ENCODE measurements at places on chromosomes 16 and 17. TPM values are rescaled to one million over a fixed set of nuclear protein-coding genes. Genes with fewer than 3 reads are reported as not detected.

- H3K36me3 ChIP-seq: no peaks in the 10 kb centered on the region
- no peak overlapping the region for H3K4me3 ChIP-seq
- H3K27ac ChIP-seq: no peak overlapping the region
- DNase-seq: no peak
- H3K27me3 ChIP-seq: no peaks in the 10 kb centered on the region
Observed at GRCh38 chr16:26454102-26454501, 612.6 kb upstream of the C16orf82 start.

Gene C16orf96
- total RNA-seq: 0.30 TPM

- no peaks in the 10 kb centered on the region for H3K27me3 ChIP-seq
- peaks cover 4% of the 10 kb centered on the region for H3K36me3 ChIP-seq
- no peak overlapping the region for H3K4me3 ChIP-seq
- H3K27ac ChIP-seq: no peak overlapping the region
Observed at GRCh38 chr17:77506371-77506991, 365.7 kb downstream of the SEC14L1 start.

GRCh38 chr16:13521356-13521755 is 398.6 kb upstream of the ERCC4 start:
- no peak overlapping the region for H3K27ac ChIP-seq
- H3K27me3 ChIP-seq: peaks cover 3% of the 10 kb centered on the region
- H3K4me1 ChIP-seq: peaks cover 4% of the 10 kb centered on the region
- H3K36me3 ChIP-seq: no peaks in the 10 kb centered on the region

DNA sequence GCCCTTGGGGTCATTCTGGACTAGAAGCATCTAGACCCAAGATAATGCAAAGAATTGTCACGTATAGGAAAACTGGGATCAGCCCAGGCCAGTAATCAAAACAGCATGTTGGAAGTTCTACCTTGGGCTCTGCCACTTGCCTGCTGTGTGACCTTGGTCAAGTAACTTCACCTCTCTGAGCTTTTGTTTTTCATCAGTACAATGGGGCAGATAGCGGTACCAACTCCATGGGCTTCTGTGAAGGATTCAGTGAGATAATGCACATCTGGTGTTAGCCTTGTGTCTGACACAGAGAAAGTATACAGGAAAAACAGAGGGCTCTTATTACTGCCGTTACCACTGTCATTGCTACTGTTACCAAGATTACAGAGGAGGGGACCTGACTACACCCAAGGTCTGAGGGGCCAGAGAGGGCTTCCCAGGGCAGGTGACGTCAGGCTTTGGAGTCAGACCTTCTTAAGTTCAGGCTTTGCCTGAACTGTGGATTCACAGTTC is 24.6 kb downstream of the CMIP start:
- peaks cover 62% of the 10 kb centered on the region for H3K4me1 ChIP-seq
- H3K4me3 ChIP-seq: no peak overlapping the region
- no peak overlapping the region for H3K27ac ChIP-seq

Gene TEKT5
- 0.25 TPM for total RNA-seq

DNA sequence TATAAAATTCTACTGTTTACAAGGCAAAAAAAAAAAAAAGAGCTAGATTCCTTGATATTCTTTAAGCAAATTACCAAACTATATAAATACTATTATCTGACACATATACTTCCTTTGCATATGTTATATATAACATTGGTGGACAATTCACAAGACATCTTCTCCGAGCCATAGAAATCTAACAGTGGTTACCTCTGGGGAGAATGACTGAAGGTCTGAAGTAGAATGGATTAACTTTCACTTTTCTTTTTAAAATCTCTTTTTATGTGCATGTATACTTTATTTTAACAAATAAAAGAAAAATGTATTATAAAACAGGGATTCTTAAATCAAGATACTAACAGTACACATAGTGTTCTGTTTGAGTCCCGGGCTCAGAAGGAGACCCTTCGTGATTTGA is 131.0 kb downstream of the MRTFB start:
- H3K4me3 ChIP-seq: no peak overlapping the region
- H3K27me3 ChIP-seq: no peaks in the 10 kb centered on the region
- peaks cover 10% of the 10 kb centered on the region for H3K36me3 ChIP-seq
- H3K27ac ChIP-seq: no peak overlapping the region
- peaks cover 17% of the 10 kb centered on the region for H3K4me1 ChIP-seq

Gene ZG16
- not detected for total RNA-seq

Gene BTBD17
- 12.3 TPM for total RNA-seq

Gene EPX
- total RNA-seq: not detected

Gene NOXO1
- total RNA-seq: 0.63 TPM

DNA sequence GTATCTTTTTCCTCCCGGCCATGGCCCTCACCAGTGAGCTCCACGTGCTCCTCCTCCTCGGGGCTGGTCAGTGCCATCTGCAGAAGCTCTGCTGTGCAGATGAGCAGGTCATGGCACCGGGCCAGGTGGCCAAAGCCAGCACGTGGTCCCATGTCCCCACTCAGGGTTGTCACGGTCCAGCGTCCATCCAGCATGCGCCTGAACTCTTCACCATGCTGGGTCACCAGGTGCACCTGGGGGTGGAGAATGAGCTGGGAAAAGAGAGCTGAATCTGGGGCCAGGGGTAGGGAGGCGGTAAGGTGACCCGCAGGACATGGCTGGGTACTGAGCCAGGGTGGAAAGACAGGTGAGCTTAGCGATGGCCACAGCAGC is 1.3 kb downstream of the DHX58 start:
- no peak overlapping the region for H3K4me3 ChIP-seq
- DNase-seq: no peak
- peaks cover 6% of the 10 kb centered on the region for H3K27me3 ChIP-seq
- H3K36me3 ChIP-seq: no peaks in the 10 kb centered on the region
- peaks cover 7% of the 10 kb centered on the region for H3K4me1 ChIP-seq

- H3K27me3 ChIP-seq: no peaks in the 10 kb centered on the region
- peaks cover 51% of the 10 kb centered on the region for H3K4me1 ChIP-seq
- no peaks in the 10 kb centered on the region for H3K36me3 ChIP-seq
- no peak overlapping the region for H3K4me3 ChIP-seq
Observed at GRCh38 chr16:84703681-84704080, 3.9 kb downstream of the USP10 start.

- H3K4me3 ChIP-seq: no peak overlapping the region
- peaks cover 2% of the 10 kb centered on the region for H3K36me3 ChIP-seq
- no peaks in the 10 kb centered on the region for H3K27me3 ChIP-seq
- peaks cover 14% of the 10 kb centered on the region for H3K4me1 ChIP-seq
- no peak for DNase-seq
Observed at GRCh38 chr17:72978593-72979218, 113.8 kb downstream of the SLC39A11 start.

GRCh38 chr16:84334058-84334457 is 34.3 kb upstream of the ATP2C2 start:
- no peak overlapping the region for H3K27ac ChIP-seq
- peaks cover 3% of the 10 kb centered on the region for H3K27me3 ChIP-seq
- H3K4me3 ChIP-seq: no peak overlapping the region
- no peak for DNase-seq
- H3K4me1 ChIP-seq: peaks cover 15% of the 10 kb centered on the region

- peaks cover 7% of the 10 kb centered on the region for H3K4me1 ChIP-seq
- no peak for DNase-seq
- no peak overlapping the region for H3K4me3 ChIP-seq
- H3K27ac ChIP-seq: no peak overlapping the region
Observed at GRCh38 chr17:35052780-35053179, 10.7 kb downstream of the RFFL start.

All from neural crest cell (in vitro differentiated cells).